ENCODE measurements at places on chromosomes 5 and 9. TPM values are rescaled to one million over a fixed set of nuclear protein-coding genes. Genes with fewer than 3 reads are reported as not detected.

GAS1 gene
- not detected for total RNA-seq

INPP5E gene
- 18.2 TPM for total RNA-seq

HRH2 gene
- total RNA-seq = 26.9 TPM

DNA sequence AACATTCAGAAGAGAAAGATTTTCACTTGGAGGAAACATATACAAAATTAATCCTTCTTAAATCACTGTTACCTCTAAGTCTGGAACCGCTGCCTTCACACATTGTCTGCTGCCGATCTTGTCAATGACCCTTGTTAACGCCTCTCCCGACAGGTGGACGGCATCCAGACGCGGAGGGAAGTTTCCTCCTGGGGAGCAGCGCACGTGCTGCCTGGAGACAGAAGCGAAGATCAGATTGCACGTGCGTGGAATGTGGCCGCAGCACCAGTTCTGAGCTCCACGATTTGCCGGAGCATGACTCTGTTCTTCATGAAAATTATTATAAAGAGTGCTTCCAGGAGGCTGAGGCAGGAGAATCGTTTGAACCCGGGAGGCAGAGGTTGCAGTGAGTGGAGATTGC is 183.6 kb upstream of the IRX4 start:
- DNase-seq = no peak

- no peak for DNase-seq
Measured at GRCh38 chr5:36741128-36741527, 134.7 kb downstream of the SLC1A3 start.

DNA sequence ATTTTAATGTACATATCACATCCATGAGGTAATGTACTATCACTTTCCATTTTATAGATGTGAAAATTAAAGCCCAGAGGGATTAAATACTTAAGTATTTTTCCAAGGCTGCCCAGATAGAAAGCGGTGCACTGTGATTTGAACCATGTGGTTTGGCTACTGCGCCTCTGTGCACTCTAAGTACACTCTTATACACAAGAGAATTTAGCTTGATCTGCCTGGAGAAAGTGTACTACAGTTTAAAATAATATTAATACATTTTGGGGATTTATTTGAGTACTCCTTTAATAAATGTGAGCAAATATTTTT is 360.4 kb upstream of the ACTBL2 start:
- DNase-seq = no peak

All from activated CD8-positive, alpha-beta T cell treated with anti-CD3 and anti-CD28 coated beads, Interleukin-2, amount 10 ng/mL, durations not matched to agents 7 days and 5 days (primary cell).